ENCODE measurements at places on chromosomes 4 and X.

GRCh38 chr4:119093042-119093827 is 42.4 kb upstream of the MYOZ2 start:
- DNase-seq = no peak

- DNase-seq = peak; percentile 37
These were observed 52.8 kb downstream of the FAM47C start for GRCh38 chrX:37060999-37061398.

- no peak for DNase-seq
These were observed 109.3 kb downstream of the ARHGEF9 start for GRCh38 chrX:63675716-63676115.

DNA sequence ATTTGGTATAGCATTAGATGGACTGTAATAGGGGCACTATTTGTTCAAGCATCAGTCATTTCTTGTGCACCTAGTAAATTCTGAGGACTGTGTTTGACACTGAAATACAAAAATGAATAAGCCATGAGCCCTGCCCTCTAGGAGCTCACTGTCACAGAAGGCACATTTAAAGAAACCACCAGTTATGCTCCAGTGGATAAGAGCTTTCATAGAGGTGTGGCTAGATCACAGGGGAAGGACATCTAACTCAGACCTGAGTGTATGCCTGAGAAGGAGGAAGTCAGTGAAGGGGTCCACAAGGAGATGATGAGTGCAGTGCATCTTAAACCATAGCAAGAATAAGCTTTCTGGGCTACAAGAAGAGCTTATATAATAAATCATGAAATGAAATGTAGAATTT is 40.1 kb downstream of the BTC start:
- DNase-seq = no peak

DNA sequence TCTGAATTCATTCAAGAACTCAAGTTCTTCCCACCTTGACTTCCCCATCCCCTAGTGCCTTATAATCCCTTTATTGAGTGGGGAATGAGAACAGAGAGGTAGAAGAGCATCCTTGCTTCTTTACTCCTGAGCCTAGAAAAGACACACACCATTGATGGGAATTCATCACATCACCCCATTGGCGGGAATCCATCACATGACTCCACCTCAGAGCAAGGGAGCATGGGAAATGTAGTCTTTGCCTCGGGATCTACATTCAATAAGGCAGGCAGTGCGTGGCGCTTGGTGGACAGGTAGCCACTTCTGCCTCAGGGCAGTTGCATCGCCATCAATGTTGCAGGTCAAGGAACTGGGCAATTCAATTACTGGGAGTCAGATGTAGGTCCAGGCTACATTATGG is 50.7 kb downstream of the MXRA5 start:
- no peak for DNase-seq

DNA sequence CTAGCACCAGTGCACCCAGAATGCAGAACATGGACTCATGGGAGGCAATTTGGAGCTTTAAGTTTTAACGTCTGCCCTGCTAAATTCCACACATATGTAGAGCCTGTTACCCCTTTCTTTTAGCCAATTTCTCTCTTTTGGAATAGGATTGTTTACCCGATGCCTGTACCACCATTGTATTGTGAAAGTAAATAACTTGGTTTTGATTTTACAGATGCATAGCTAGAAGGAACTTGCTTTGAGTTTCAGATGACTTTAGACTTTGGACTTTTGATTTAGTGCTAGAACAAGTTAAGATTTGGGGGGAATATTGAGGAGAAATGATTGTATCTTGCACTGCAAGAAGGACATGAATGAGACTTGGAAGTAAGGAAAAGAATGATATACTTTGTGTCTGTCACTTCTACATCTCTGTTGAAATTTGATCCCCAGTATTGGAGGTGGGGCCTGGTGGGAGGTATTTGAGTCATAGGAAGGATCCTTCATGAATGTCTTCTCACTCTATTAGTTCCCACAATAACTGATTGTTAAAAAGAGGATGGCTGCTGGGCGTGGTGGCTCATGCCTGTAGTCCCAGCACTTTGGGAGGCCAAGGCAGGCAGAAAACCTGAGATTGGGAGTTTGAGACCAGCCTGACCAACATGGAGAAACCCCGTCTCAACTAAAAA is 794.8 kb upstream of the LCORL start:
- no peak for DNase-seq

DNA sequence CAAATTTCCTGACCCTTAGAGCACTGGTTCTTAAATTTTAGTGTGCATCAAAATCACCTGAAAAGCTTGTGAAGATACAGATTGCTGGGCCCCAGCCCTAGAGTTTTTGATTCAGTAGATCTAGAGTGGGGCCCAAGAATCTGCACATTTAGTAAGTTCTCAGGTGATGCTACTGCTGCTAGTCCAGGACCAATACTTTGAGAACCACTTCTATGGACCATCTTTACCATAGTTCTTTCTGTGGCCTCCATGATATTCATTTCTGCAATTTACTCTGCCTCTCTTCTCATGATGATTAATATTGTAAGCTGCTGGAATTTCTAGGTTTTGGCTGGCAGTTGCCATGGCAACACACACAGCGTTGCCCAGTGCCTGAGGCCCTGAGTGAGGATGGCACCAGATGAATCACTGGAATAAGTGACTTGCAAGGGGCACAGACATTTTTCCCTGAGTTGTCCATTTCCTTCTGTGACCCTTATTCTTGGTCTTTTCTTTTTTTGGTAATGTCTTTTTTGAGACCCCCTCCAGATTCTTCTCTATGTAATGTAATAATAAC is 83.6 kb downstream of the PPP1R2C start:
- DNase-seq = no peak

- no peak for DNase-seq
These were observed 142.7 kb downstream of the RPA4 start for GRCh38 chrX:97026406-97026805.

- DNase-seq = no peak
These were observed 140.5 kb upstream of the ZIC3 start for GRCh38 chrX:137425273-137425902.

- DNase-seq = no peak
These were observed 121.0 kb downstream of the ENPP6 start for GRCh38 chr4:184096561-184097240.

Measured in NCI-H1417 (cell line).